ENCODE measurements at places on chromosomes 5 and 9. TPM values are rescaled to one million over a fixed set of nuclear protein-coding genes. Genes with fewer than 3 reads are reported as not detected.

Gene TAF11L11
- total RNA-seq = not detected

Gene ARSI
- total RNA-seq = not detected

Gene PCDHA12
- not detected for total RNA-seq

Gene LHX3
- not detected for total RNA-seq

Gene MRPS30
- 42.1 TPM for total RNA-seq

Gene NUTM2F
- total RNA-seq = not detected

Gene TRIM52
- total RNA-seq = 43.0 TPM

Gene PCDHA5
- not detected for total RNA-seq

Gene CDX1
- not detected for total RNA-seq

Gene PAEP
- total RNA-seq = not detected

Gene DCP2
- total RNA-seq = 106 TPM

Gene PDLIM4
- 0.64 TPM for total RNA-seq

Gene PCSK5
- 7.1 TPM for total RNA-seq

Gene GCNT1
- total RNA-seq = 11.1 TPM

Gene MEIKIN
- total RNA-seq = 0.55 TPM

Gene SV2C
- 0.03 TPM for total RNA-seq

Gene GLIPR2
- 56.5 TPM for total RNA-seq

Gene UAP1L1
- 44.1 TPM for total RNA-seq

Gene DRD1
- total RNA-seq = not detected

Gene PCDHGA11
- total RNA-seq = 0.08 TPM

Gene BAAT
- total RNA-seq = not detected

Gene LIFR
- not detected for total RNA-seq

Gene LOX
- total RNA-seq = not detected

Gene LRRTM2
- 0.26 TPM for total RNA-seq

Gene RANBP3L
- not detected for total RNA-seq

Gene PCDHA13
- not detected for total RNA-seq

Gene TAF11L5
- not detected for total RNA-seq

Gene SUSD1
- 8.3 TPM for total RNA-seq

Gene KCNMB1
- total RNA-seq = not detected

Gene ROR2
- 0.08 TPM for total RNA-seq

Gene INSL4
- total RNA-seq = not detected

Gene SLC23A1
- total RNA-seq = 1.8 TPM

Gene GRM6
- total RNA-seq = not detected

Gene ACOT12
- not detected for total RNA-seq

Gene FAM200C
- total RNA-seq = 0.61 TPM

Gene DOK3
- 6.0 TPM for total RNA-seq

Gene ZNF462
- total RNA-seq = 0.94 TPM

Gene SPATA9
- not detected for total RNA-seq

Gene ZNF366
- total RNA-seq = not detected

Gene GKAP1
- total RNA-seq = 5.9 TPM

Gene EQTN
- not detected for total RNA-seq

Gene TMEM203
- 37.4 TPM for total RNA-seq

Gene PCDHGA12
- total RNA-seq = not detected

Gene DDX4
- 0.28 TPM for total RNA-seq

Gene PCDHB3
- total RNA-seq = not detected

Gene F12
- 2.8 TPM for total RNA-seq

Gene LARP1
- total RNA-seq = 175 TPM

Gene DBN1
- 87.0 TPM for total RNA-seq

Gene DMRTA1
- not detected for total RNA-seq

Gene IL7R
- 891 TPM for total RNA-seq

Measured in activated naive CD8-positive, alpha-beta T cell treated with anti-CD3 and anti-CD28 coated beads, Interleukin-2, amount 10 ng/mL, durations not matched to agents 7 days and 5 days (primary cell).